Stimulated activated CD8-positive, alpha-beta memory T cell treated with anti-CD3 and anti-CD28 coated beads, Interleukin-4, amount 100 ng/mL, for 1 hour (primary cell): ENCODE measurements at places on chromosomes 2 and 18.

DNA sequence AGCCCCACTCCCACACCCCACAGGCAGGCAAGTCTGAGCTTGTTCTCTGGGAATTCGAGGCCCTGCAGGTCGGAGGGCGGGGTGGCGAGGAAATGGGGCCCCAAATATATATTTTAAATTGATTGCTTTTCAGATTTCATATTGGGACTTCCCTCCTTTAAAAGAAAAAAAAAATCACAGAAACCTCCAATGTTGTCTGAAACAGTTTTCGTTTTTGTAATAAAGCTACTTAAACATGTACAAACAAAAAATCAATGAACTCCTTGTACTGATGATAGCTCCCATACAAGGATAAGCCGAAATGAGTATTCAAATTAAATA is 21.5 kb downstream of the THNSL2 start:
- DNase-seq, result no peak

DNA sequence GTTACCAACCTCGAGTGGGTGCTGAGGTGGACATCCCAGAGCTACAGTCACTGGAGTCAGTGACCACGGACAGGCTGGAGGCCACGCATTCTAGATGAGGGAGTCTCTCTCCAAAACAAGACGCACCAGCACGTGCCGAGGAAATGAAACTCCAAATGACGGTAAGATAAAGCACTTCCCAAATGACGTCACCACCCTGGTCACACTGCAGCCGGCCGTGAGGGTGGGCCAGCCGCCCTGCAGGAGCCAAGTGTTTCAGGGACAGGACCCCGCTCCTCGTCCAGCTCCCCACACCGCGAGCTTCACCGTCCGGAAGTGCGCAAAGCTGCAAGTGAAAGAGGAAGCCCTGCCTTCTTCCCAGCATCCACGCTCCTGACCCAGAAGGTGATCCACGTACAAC is 99.4 kb downstream of the ZNF516 start:
- DNase-seq, result no peak

DNA sequence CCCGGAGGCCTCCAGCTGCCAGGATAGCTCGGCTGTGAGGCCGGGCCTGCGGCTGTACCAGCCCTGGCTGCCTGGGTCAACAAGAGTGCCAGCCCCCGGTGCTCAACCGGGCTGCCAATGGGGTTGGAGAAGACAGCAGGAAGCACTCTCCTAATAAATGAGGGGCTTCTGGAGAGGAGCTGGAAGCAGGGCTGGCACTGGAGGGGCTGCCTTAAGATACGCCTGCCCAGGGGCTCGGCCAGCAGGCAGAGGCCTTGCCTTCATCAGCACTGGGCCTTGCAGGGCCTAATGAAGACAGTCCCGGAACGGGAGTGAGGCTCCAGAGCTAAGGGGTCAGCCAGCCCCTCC is 73.6 kb downstream of the TEX51 start:
- DNase-seq, result no peak

DNA sequence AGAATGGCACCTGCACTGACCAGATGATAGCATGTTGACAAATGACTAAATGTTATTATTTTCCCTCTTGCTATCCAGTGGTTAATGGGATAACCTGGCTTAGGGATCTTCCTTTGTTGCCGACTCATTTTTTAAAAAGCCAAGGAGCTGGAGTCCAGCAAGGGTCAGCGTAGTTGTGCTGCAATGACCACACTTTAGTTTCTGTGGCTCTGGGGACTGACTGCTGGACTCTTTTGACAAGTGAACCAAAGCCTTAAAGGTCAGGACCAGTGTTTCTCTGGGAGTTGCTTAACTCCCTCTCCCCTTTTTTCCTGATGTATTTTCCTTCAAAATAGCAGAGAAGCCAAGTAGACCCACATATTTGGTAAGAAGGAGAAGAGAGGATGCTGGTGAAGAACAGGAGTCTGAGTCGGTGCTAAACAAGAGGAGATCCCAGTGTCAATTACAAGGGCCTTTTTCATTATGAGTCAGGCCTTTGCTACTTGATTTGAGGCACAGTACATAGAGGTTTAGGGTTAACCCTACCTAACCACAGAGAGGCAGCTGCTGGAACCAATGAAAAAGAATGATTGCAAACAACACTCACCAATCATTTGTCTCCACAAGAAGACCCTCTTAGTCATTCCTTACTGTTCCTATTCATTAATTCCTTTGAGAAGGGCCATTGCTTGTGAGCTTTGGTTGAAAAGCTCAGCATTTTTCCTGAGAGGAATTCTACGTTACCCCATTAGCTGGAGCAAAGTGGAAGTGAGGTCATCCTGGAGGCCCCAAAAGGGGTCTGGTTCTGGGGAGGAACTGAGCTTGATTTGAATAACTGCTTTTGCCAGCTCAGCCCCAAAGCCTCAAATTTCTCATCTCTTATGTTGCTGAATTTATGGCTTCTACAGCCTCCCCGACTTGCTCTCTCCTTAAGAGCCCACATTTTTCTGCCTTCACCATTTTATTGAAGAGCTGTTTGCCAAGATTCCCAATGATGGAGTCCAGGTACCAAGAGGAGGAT is 137.6 kb upstream of the HNMT start:
- no peak for DNase-seq

DNA sequence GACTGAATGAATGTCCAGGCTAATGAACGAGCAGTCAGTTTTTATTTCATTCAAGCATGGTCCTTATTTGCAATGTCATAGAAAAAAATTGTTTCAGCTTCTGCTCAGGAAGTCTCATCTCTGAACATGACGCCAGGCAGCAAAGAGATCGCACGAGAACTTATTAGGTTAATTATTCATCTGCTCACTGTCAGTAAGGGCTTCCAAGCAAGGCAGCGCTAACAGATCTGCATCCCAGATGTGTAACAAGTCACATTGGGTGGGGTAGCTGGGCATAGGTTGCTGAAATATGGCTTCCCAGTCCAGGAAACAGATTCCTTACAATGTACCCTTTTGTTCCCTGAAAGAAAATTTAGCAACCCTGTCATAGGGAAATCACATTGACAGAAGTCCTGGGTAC is 63.5 kb downstream of the ANKRD44 start:
- no peak for DNase-seq

GRCh38 chr2:72921088-72921851 is 4.0 kb downstream of the EMX1 start:
- DNase-seq, result no peak

DNA sequence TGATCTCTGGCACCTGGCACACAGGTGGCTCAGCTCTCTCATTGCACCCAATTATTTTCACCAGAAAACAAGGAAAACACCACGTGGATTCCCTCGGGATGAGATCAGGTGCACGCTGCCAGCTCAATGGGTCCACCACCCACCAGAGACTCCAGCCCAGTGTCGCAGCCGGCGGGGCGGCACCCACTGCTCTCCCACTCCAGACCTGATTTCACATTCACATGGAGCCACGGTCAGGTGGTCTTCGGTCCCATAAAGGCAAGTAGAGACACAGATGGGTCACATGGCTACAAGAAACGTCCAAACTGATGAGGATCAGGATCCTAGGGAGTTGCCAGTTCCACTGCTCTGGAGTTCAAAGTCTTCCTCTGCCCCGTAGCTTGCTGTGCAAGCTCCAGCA is 217.6 kb downstream of the ANKRD30B start:
- no peak for DNase-seq

DNA sequence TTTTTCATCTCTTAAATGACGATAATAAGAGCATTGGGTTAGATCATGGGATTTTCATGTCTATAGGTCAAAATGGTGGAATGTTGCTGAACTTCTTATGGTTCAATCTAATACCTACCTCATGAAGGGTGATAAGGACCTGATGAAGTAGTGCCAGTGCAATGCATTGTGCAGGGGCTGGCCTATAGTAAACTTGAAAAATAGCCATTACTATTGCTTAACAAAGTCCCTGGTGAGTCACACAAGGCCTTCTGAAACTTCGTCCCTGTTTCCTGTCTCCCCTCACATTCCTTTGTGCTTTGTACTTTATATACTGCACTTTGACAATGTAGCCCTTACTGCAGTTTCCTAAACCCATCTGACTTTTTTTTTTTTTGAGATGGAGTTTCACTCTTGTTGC is 515.9 kb downstream of the SLC4A3 start:
- DNase-seq, result no peak

GRCh38 chr2:44836174-44836573 is 105.3 kb upstream of the SIX3 start:
- no peak for DNase-seq

GRCh38 chr2:150127346-150127990 is 360.0 kb downstream of the RND3 start:
- DNase-seq, result no peak

GRCh38 chr2:97741686-97742085 is 28.3 kb downstream of the ZAP70 start:
- DNase-seq, result no peak

DNA sequence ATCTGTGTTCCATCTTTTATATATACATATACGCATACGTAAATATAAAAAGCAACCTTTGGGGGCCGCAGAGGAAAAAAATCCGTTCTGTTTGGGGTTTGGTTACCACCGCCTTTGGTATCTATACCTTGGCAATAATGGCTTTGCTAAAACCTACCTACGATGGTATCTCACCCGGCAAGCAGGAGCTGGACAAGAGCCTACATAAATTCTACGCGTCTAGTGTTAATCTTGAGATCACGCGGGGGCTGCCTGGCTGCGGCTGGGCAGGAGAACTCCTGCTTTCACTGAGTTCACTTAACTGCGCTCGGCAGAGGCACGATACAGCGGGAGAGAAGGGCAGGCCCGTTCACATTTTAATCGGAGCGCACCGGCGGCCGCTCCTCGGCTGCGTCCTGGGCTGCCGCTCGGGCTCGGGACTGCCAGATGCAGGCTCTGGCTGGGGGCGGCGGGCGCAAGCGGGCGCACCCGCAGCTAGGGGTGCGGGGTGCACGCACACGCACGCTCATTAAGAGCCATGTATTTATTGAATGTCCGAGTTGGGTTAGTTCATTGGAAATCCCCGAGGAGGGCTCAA is 1.7 kb upstream of the POU3F3 start:
- DNase-seq, result no peak

- DNase-seq, result peak; percentile 81
These were observed at the start of gene EFR3B for GRCh38 chr2:25041928-25042320. Gene EFR3B, plus strand, starts transcription at chr2:25042076. Its CDS starts 237 bp downstream, at chr2:25042313.

DNA sequence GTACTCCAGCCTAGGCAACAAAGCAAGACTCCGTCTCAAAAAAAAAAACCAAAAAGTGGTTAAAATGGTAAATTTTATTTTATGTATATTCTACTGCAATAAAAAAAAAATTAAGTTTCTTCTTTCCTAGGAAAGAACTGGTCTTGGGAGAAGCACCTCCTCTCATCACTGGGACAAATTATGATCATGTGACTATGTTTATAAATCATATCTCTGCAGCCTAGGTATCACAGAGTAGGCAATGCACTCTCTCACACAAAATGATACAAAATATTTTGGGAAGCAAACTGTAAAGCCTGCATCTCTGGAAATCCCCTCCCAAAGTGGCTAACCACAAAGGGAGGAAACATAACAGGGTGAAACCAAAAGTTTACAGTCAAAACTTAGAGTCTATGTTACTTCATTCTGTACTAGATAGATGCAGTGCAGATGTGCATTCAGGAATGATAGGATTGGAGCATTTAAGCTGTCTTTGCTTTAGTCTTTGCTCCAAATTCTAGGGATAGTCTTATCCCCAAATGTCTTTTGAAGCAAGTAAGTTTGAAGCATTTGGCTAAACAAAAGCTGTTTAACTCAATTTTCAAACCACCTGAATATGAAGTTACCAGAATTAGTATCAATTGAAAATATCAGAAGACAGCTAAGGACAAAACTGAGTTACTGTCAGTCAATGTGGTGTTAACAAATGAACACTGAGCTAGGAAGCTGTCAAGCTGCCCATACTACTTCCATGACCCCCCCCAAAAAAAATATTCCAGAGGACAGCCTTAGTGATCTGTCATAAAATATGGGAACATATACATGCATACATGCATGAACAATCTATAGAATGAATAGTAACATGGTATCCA is 21.1 kb upstream of the MALT1 start:
- no peak for DNase-seq
